ENCODE measurements at places on chromosomes 6 and 20. TPM values are rescaled to one million over a fixed set of nuclear protein-coding genes. Genes with fewer than 3 reads are reported as not detected.

Gene CYB5R4
- total RNA-seq = 17.5 TPM

Gene EEF1A2
- 27.4 TPM for total RNA-seq

DNA sequence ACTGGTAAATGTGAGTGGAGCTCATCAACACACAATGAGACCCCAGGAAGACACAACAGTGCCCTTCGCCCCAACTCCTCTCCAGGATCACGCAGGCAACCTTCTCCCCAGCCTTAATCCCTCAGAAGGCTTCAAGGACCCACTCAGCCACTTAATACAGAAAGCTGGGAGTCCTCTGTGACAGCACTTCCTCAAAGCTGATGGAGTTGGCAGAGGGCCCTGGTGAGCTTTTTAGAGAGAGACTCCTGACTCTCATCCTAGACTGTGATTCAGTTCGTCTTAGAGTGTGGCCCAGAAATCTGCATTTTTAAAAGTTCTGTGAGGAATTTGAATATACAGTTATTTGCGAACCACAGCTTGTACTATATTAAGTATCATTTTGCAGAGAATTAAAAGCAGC lies 187.7 kb downstream of the UST start:
- no peaks in the 10 kb centered on the region for H3K4me1 ChIP-seq
- H3K4me3 ChIP-seq = no peak overlapping the region
- DNase-seq = no peak
- no peak overlapping the region for H3K27ac ChIP-seq

GRCh38 chr6:46220352-46221221 lies 49.8 kb upstream of the ENPP5 start:
- no peaks in the 10 kb centered on the region for H3K4me1 ChIP-seq
- DNase-seq = no peak
- H3K4me3 ChIP-seq = no peak overlapping the region

- no peak overlapping the region for H3K27ac ChIP-seq
- DNase-seq = no peak
- H3K27me3 ChIP-seq = no peaks in the 10 kb centered on the region
Observed at GRCh38 chr6:135902756-135903331, 51.3 kb downstream of the PDE7B start.

GRCh38 chr20:675453-676314 lies at the start of gene SCRT2:
Gene SCRT2, minus strand, starts transcription at chr20:675802. Its CDS starts 201 bp downstream, at chr20:675601.
- H3K36me3 ChIP-seq = no peaks in the 10 kb centered on the region
- no peaks in the 10 kb centered on the region for H3K4me1 ChIP-seq
- peaks cover 5% of the 10 kb centered on the region for H3K27me3 ChIP-seq
- peak within 1 kb of the TSS; percentile 84 for H3K4me3 ChIP-seq
- no peak within 1 kb of the TSS for H3K27ac ChIP-seq

- H3K27ac ChIP-seq = no peak overlapping the region
- H3K27me3 ChIP-seq = no peaks in the 10 kb centered on the region
- no peak for DNase-seq
- peaks cover 4% of the 10 kb centered on the region for H3K4me1 ChIP-seq
Observed at GRCh38 chr6:106729841-106730240, 100.5 kb downstream of the QRSL1 start.

GRCh38 chr6:126293891-126294524 lies 45.9 kb upstream of the CENPW start:
- no peaks in the 10 kb centered on the region for H3K4me1 ChIP-seq
- DNase-seq = no peak
- no peak overlapping the region for H3K27ac ChIP-seq
- no peaks in the 10 kb centered on the region for H3K27me3 ChIP-seq
- no peak overlapping the region for H3K4me3 ChIP-seq
- H3K36me3 ChIP-seq = no peaks in the 10 kb centered on the region

GRCh38 chr6:107740496-107741190 lies 83.5 kb downstream of the SCML4 start:
- peaks cover 6% of the 10 kb centered on the region for H3K4me1 ChIP-seq
- no peak for DNase-seq
- no peak overlapping the region for H3K4me3 ChIP-seq
- no peaks in the 10 kb centered on the region for H3K36me3 ChIP-seq

DNA sequence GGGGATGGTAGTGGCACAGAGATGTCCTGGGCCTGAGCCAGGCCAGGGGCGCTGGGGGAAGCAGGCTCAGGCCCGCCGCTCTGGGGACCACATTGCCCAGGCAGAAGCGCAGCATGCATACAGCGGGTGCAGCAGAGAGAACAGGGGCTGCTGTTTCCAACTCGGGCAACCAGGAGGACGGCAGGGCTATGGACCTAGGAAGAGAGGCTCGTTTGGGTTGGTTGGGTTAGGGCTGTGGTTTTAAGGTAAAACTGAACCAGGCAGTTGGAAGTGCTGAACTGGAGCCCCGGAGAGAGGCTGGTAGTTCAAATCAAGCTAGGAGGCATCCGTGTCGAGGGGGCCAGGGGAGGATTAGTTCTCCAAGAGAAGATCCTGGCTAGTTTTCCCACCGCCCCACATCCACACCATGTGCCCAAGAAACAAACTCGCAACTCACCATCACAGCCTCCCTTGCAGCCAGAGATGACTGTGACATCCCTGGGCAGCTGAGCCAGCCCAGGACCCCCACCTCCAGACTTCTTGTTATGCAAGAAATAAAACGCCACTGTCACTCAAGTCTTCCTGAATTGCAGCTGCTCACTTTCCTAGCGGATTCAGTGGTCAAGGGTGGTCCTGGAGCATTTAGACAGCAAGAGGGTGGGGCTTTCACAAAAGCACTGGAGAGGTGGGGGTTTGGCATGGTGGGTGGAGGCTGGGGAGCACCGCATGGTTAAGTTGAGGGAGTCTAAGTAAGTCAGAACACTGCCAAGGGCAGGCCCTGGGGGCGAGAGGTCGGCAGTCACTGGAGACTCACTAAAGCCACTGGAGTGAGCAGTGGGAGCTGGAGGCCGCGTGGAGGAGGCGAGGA lies 161.2 kb downstream of the GRM4 start:
- H3K36me3 ChIP-seq = no peaks in the 10 kb centered on the region
- H3K4me1 ChIP-seq = no peaks in the 10 kb centered on the region
- H3K27ac ChIP-seq = no peak overlapping the region

Gene MYB
- 5.8 TPM for total RNA-seq

- H3K36me3 ChIP-seq = no peaks in the 10 kb centered on the region
- peaks cover 3% of the 10 kb centered on the region for H3K4me1 ChIP-seq
- H3K27ac ChIP-seq = no peak overlapping the region
- DNase-seq = no peak
Observed at GRCh38 chr6:55777469-55777868, 97.9 kb downstream of the BMP5 start.

Gene PTCRA
- total RNA-seq = not detected

Gene LCA5
- 2.3 TPM for total RNA-seq

Gene UCKL1
- 35.6 TPM for total RNA-seq

Gene SLC13A3
- total RNA-seq = 17.5 TPM

Gene TFAP2A
- 2.6 TPM for total RNA-seq

- H3K4me3 ChIP-seq = no peak overlapping the region
- DNase-seq = no peak
- no peaks in the 10 kb centered on the region for H3K27me3 ChIP-seq
- no peak overlapping the region for H3K27ac ChIP-seq
- no peaks in the 10 kb centered on the region for H3K4me1 ChIP-seq
Observed at GRCh38 chr6:119083007-119083406, 4.5 kb upstream of the FAM184A start.

GRCh38 chr6:116881236-116881635 lies 4.2 kb downstream of the RFX6 start:
- no peaks in the 10 kb centered on the region for H3K36me3 ChIP-seq
- H3K4me1 ChIP-seq = no peaks in the 10 kb centered on the region
- no peak overlapping the region for H3K4me3 ChIP-seq
- no peak overlapping the region for H3K27ac ChIP-seq
- DNase-seq = no peak
- peaks cover 6% of the 10 kb centered on the region for H3K27me3 ChIP-seq

GRCh38 chr20:32652739-32653526 lies 20.8 kb downstream of the C20orf203 start:
- no peak overlapping the region for H3K4me3 ChIP-seq
- no peak overlapping the region for H3K27ac ChIP-seq
- H3K36me3 ChIP-seq = peaks cover 1% of the 10 kb centered on the region
- H3K4me1 ChIP-seq = no peaks in the 10 kb centered on the region
- peak; percentile 87 for DNase-seq

DNA sequence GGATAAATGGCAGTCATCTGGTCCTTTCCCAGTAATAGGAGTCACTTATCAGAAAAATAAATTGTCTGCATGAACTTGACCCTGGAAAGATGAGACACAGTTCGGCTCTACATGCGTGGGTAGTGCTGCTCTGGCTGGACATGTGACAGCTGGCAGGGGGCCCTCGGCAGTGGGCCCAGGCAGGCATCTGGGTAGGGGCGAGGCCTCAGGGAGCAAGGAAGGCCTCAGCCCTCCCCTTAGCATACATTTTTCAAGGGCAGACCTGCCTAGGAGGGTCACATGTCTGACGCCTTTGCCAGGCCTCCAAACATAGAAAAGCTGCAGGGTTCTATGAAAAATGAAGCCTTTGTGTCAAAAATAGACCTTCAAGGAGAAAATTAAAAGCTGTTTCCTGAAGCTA lies 12.8 kb upstream of the ILRUN start:
- DNase-seq = no peak
- H3K36me3 ChIP-seq = no peaks in the 10 kb centered on the region
- no peak overlapping the region for H3K27ac ChIP-seq
- no peaks in the 10 kb centered on the region for H3K4me1 ChIP-seq
- no peaks in the 10 kb centered on the region for H3K27me3 ChIP-seq
- H3K4me3 ChIP-seq = no peak overlapping the region

GRCh38 chr20:22986601-22987000 lies 48.5 kb upstream of the SSTR4 start:
- H3K27ac ChIP-seq = no peak overlapping the region
- H3K36me3 ChIP-seq = no peaks in the 10 kb centered on the region
- no peaks in the 10 kb centered on the region for H3K27me3 ChIP-seq
- no peaks in the 10 kb centered on the region for H3K4me1 ChIP-seq
- DNase-seq = no peak
- H3K4me3 ChIP-seq = no peak overlapping the region

- H3K4me1 ChIP-seq = no peaks in the 10 kb centered on the region
- DNase-seq = no peak
- H3K36me3 ChIP-seq = no peaks in the 10 kb centered on the region
Observed at GRCh38 chr6:170023620-170024521, 267.0 kb downstream of the DLL1 start.

DNA sequence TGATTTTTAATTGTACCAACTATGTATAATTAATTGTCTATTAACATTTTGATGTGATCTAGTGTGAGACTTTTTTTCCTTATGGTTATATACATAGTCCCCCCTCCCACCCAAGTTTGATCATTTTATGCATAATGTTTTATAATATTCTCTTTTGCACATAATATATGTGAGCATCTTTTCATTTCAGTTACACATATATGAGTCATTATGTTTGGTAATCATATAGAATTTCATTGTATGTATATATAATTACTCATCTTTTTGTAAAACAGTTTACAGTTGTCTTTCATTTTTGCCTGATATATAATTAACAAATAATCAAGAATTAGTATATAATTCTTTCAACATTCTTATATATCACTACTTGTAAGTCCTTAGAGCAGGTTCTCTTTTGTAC lies 15.0 kb downstream of the RWDD1 start:
- H3K4me1 ChIP-seq = no peaks in the 10 kb centered on the region
- H3K27ac ChIP-seq = no peak overlapping the region
- no peak for DNase-seq
- H3K4me3 ChIP-seq = no peak overlapping the region

Gene CLIC5
- total RNA-seq = 0.20 TPM

- H3K4me3 ChIP-seq = no peak overlapping the region
- H3K27ac ChIP-seq = no peak overlapping the region
- H3K4me1 ChIP-seq = peaks cover 18% of the 10 kb centered on the region
- DNase-seq = no peak
- no peaks in the 10 kb centered on the region for H3K36me3 ChIP-seq
Observed at GRCh38 chr6:16057446-16057845, 71.4 kb upstream of the MYLIP start.

DNA sequence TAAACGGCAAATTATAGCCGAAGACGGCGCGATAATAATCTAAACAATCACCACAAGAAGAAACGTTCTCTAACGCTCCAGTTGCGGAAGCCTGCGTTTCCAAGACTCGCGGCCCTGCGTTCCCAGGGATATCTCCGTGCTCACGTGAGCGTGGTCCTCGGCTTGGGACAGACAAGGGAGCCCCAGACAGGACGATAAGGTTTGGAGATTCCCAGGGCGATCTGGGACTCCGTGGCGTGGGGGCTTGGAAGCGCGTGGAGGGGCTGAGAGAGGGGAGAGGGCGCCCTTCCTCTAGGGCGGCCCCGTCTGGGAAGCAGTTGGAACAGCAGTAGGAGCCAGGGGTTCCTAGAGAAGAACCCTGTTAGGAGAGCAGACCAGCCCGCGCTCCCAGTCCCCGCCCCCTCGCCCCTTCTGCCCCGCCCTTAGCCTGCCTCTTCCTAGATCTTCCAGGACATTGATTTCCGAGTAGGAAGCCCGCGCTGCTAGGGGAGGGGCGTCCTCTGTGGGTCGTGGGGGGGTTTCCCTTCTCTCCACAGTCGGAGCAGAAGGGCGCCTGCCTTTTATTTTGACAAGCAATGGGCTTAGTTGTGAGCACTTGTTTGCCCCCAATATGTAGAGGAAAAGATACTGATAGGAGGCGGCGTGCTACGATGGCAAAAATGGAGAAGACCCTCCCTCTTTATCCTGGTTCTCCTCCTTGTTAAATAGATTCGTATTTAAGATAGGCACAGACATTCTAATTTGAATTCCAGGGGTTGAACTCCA lies 10.6 kb downstream of the NRN1 start:
- H3K27ac ChIP-seq = no peak overlapping the region
- H3K4me3 ChIP-seq = peak overlapping the region; percentile 85
- H3K27me3 ChIP-seq = peaks cover 87% of the 10 kb centered on the region
- H3K36me3 ChIP-seq = no peaks in the 10 kb centered on the region
- DNase-seq = peak; percentile 94

GRCh38 chr20:38253571-38253970 lies 7.0 kb downstream of the KIAA1755 start:
- H3K36me3 ChIP-seq = no peaks in the 10 kb centered on the region
- no peak for DNase-seq
- H3K27me3 ChIP-seq = no peaks in the 10 kb centered on the region
- no peak overlapping the region for H3K27ac ChIP-seq
- H3K4me3 ChIP-seq = no peak overlapping the region

DNA sequence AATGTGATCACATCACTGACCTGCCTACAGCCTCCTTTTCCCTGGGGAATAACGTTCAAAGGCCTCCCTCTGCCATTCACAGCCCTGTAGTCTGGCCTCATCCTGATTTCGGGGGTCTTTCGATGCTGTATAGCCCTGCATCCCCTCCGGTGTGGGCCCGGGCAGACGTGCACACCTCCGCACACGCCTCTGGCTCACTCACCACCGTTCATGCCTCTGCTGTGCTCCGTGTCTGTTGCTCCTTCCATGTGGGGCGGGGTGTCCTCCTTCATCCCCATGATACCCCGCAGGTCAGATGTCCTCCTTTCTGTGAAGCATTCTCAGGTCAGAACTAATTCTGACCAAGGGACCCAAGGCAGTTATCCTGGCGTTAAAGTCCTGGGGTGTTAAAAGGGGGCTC lies 13.8 kb upstream of the RBM38 start:
- no peak overlapping the region for H3K4me3 ChIP-seq
- no peak overlapping the region for H3K27ac ChIP-seq
- no peaks in the 10 kb centered on the region for H3K4me1 ChIP-seq
- H3K36me3 ChIP-seq = peaks cover 75% of the 10 kb centered on the region
- no peak for DNase-seq

Gene CD40
- 7.8 TPM for total RNA-seq

- no peaks in the 10 kb centered on the region for H3K36me3 ChIP-seq
- no peak overlapping the region for H3K27ac ChIP-seq
- DNase-seq = no peak
Observed at GRCh38 chr20:62466072-62466760, 9.6 kb downstream of the GATA5 start.

Gene OR14J1
- not detected for total RNA-seq

Gene SLC22A7
- not detected for total RNA-seq

GRCh38 chr20:14561741-14562221 lies 224.4 kb upstream of the FLRT3 start:
- no peak overlapping the region for H3K4me3 ChIP-seq
- H3K4me1 ChIP-seq = peaks cover 4% of the 10 kb centered on the region
- no peak overlapping the region for H3K27ac ChIP-seq
- no peaks in the 10 kb centered on the region for H3K27me3 ChIP-seq
- peaks cover 19% of the 10 kb centered on the region for H3K36me3 ChIP-seq
- DNase-seq = no peak

Data from H9 (cell line).